A172 (cell line): ENCODE measurements at places on chromosomes 16 and 17. TPM values are rescaled to one million over a fixed set of nuclear protein-coding genes. Genes with fewer than 3 reads are reported as not detected.

Gene KCNJ12
- 0.03 and 0.05 TPM in 2 replicates for total RNA-seq

Gene DHRS7C
- not detected in 2 replicates for total RNA-seq

Gene SDK2
- total RNA-seq: 0.31 and 0.69 TPM in 2 replicates

Gene SNAI3
- not detected in 2 replicates for total RNA-seq

Gene KIF18B
- total RNA-seq: 9.8 and 16.3 TPM in 2 replicates

Gene PIRT
- total RNA-seq: not detected in 2 replicates

DNA sequence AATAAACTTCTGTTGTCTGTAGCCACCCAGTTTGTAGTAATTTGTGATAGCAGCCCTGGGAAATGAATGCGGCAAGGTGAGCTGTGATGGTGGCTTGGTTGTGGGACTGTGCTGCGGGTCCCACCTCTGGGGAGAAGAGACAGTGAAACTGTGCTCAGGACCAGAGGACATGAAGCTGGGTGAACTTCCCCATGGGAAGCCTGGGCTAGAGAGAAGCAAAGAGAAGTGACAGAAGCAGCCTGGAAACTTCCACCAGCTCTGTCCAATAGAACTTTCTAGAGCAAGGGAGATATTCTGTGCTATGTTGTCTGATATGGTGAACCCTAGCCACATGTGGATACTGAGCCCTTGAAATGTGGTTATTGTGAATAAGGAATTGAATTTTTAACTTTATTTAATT, 51.5 kb upstream of the EMP2 start:
- DNase-seq: no peak

GRCh38 chr17:2067608-2068024, 12.7 kb downstream of the HIC1 start:
- DNase-seq: peak; percentile 83

DNA sequence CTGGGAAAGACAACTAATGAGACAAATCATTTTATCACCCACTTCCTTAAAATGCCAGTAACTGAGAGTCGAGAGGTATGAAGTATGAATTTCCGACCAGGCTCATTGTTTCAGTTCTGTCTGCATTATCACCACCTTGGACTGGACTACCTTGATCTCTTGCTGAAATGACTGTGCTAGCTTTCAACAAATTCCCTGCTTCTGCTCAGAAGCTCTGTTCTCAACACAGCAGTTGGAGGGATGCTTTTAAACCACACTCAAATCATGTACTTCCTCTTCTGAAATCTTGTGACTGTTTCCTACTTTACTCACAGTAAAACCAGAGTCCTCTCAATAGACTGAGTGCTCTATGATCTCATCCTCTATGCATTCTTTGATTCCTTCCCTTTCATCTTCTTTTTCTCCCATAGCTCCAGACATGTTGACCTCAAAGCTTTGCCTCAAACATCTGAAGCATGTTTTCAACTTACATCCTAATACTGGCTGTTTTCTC, 195.8 kb downstream of the KCNJ2 start:
- peak; percentile 21 for DNase-seq

DNA sequence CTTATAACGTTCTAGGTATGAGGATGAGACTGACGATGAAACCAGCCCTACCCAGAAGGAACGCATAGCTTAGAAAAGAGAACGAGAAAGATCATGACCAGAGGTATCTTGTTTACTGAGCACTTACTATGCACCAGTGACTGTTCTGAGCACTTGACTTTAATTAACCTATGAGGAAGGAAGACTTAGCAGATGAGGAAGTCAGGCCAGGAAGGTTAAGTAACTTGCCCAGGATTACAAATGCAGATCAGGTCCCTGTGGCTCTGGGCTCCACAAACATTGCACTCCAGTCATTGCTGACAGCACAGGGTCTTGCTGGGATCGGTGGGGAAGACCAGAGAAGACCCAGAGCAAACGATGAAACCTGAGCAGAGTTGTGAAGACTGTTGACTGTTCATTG, 7.1 kb downstream of the KRT13 start:
- no peak for DNase-seq

DNA sequence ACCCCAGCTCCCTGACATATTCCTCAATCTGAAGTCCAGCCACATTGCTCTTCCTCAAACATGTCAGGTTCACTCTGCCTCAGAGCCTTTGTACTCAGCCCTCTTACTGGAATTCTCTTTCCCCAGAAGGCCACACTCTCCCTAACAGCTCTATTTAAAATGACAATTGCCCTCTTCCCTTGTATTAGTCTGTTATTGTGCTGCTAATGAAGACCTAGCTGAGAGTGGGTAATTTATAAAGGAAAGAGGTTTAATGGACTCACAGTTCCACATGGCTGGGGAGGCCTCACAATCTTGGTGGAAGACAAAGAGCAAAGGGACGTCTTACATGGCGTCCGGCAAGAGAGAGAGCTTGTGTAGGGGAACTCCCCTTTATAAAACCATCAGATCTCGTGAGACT, 46.0 kb downstream of the HS3ST2 start:
- no peak for DNase-seq

GRCh38 chr17:16419074-16419928, 3.9 kb downstream of the TRPV2 start:
- DNase-seq: peak; percentile 96
